ENCODE measurements at places on chromosomes 12 and 14.

- DNase-seq = no peak
Measured at GRCh38 chr12:32995623-32996022, 99.0 kb upstream of the PKP2 start.

DNA sequence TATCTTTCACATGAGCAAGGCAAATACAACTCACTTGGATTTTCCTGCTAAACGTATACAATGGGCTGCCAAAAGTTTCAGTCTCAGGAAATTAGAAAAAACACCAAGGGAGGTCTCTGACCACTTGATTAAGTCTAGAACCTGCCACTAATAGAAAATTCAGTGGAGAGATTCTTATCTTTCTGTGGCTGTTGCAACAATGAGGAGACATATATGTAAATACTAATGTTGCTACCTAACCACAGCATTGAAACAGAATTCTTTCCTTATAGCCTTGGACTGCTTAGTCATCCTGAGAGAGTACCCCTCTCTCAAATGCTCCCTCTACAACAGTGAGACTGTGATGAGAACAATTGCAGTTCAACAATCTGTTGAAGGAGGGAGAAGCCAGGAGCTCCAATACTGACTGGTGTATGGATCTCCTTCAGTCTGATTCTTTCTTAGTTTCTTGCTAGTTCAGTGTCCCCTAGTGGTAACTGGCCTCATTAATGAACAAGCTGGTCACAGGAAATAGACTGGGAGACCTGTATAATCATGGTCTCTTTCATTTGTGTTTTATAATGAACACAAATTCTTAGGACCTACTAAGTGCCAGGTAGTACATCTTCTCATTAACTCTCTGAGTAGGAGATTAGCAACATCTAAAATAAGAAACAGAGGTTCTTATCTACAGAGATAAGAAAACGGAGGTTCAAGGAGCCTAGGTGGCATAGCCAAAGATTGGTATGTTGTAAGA, 164.5 kb downstream of the SLC38A4 start:
- DNase-seq = no peak

DNA sequence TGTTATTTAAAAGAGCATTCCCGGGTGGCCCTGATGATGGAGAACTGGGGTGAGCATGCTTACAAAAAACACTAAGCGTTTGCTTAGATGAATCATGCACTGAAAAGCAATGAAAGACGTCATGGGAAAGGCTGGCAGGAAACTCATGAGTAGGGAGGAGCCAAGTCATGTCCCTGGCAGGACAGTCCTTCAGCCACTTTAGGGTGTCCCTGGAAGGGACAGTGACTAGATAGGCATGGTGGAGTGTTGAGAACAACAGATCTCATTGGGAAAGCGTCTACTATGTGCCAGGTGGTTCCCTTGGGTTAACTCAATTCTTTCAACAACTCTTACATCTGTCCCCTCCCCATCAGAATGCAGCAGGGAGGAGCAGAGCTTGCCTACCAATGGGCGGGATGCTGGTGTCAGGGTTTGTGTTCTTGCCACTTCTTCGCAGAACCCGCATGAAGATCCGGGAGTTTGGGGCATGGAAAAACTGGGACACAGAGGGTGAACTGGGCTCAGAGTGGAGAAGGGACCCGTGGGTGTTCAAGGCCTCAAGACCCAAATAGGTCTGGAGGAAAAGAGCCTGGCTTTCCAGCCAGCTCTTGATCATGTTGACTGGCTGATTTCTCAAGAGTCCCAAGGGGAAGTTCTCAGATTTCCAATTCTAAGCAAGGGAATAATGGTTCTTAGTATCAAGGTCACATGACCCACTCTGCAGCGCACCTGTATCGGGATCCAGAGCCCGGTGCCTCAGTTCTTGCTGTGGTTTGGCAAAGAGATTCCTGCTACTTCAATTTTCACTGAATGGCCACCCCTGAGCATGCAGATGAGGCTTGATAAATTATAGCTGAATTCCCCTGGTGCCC, 653.9 kb upstream of the TBX3 start:
- no peak for DNase-seq

DNA sequence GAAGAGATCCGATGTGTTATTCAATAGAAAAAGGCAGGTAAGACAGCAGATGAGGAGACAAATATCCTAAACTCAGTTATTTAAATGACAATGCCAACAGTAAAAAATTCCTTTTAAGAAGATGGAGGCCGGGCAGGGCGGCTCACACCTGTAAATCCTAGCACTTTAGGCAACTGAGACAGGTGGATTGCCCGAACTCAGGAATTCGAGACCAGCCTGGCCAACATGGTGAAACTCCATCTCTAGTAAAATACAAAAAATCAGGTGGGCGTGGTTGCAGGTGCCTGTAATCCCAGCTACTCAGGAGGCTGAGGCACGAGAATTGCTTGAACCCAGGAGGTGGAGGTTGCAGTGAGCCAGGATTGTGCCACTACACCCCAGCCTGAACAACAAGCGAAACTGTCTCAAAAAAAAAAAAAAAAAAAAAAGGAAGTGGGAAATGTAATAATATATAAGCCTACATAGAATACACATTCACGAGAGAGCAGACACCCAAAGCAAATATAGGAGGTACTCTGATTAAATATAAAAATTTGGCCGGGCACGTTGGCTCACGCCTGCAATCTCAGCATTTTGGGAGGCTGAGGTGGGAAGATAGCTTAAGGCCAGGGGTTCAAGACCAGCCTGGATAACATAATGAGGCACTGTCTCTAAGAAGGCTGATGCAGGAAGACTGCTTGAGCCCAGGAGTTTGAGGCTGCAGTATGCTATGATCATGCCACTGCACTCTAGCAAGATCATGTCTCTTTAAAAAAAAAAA, 19.0 kb downstream of the CORO1C start:
- DNase-seq = no peak

DNA sequence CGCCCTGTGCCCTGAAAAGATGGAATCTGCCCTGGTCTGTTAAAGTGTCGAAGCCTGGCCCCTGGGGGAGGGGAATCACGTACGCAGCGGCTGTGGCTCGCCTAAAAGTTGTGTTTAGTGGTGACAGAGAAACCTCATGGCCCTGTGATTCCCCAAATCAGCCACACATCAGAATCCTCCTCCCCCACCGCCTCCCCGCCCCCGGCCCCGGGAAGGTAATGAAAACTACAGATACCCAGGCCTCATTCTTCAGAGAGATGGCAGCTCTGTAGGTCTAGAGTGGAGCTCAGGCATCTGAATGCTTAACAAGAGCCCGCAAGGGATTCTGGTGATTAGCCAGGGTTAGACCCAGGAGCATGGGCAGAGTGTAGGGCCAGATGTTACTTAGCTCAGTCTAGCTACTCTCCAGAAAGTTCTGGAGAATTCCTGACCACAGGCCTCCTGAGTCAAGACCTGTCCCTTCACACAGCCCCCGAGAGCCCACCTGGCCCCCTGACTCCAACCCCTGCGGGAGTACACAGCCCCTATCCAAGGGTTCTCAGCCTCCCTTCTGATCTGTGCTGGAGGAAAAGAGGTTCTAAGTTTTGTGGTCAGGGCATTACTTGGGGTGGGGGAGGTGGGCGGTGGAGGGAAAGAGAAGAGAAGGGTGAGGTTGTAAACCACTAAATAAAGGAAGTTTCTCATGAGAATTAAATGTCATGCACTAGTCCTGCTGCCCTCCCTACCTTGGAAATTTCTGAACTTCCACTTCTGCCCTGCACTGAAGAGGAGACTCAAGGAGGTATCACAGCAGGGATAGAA, 114.8 kb downstream of the PLXNC1 start:
- DNase-seq = peak; percentile 54

GRCh38 chr14:29810682-29811081, 117.0 kb downstream of the PRKD1 start:
- DNase-seq = no peak

GRCh38 chr12:94264736-94265485, 116.5 kb downstream of the PLXNC1 start:
- DNase-seq = no peak

- DNase-seq = no peak
Measured at GRCh38 chr14:33986804-33987203, 35.9 kb upstream of the EGLN3 start.
